EL (cell line): ENCODE measurements at places on chromosomes 12 and 14.

DNA sequence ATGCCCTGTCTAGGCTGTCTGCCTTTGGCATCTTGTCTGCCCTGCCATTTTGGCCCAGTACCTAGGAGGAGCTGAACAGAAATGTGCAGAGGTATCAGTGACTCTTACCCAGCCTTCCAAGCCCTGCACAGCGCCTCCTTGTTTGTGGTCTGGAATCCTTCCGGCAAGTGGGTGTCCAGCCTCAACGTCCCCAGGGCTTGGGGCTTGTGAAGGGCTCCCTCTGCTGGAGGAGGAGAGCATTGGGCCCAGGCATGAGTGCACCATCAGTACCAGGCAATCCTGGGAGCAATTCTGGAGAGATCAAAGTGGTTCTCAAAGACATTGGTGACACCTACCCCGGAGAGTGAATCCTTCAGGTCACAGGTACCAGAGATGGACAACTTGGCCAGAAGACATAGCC, 2.4 kb upstream of the TCL1B start:
- peak; percentile 9 for DNase-seq

GRCh38 chr14:103531421-103532215, 2.6 kb downstream of the TRMT61A start:
- DNase-seq: no peak

- DNase-seq: no peak
These were observed 7.6 kb downstream of the TEDC1 start for GRCh38 chr14:105498430-105499255.

GRCh38 chr14:37994846-37995372, 212.8 kb upstream of the SSTR1 start:
- no peak for DNase-seq

DNA sequence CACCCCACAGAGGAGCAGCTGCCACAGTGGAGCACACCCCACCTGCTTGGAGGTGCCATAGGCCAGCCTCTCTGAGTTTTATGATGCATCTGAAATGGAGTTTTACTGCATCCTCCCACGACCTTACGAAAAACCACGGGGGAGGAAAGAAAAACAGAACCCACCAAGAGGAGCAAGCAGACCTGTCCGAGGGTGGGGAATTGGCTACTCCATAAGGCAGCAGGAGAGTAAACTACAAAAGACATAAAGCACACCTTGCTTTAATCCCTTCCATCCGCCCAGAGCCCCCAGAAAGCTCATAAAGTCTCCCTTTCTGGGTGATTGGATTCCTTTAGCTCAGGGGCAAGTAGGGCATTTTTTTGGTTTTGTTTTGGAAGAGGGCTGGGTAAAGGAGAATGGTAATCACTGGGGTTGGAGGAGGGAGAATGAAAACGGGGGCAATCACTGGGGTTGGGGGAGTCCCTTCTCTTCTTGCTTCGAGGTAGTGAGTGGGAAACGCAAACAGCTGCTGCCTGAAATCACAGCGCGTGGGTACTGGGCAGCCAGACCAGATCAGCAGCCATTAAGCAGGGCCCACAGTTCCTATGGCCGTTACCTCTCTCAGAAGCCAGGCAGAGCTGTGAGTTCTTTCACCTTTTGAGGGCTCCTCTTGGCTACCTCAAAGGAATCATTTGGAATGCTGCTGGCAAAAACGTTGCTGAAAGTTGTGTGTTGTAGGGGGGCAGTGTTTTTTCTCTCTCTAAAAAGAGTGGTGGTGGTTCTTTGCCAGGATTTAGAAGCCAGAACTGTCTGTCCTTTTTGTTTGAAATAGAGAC, 433.6 kb downstream of the ZFP36L1 start:
- no peak for DNase-seq

- DNase-seq: no peak
These were observed 85.7 kb downstream of the KIF26A start for GRCh38 chr14:104224131-104224505.

- DNase-seq: peak; percentile 99
These were observed at the start of gene GPHN for GRCh38 chr14:66507722-66508546. TSS of gene GPHN (plus strand) at chr14:66508147.

DNA sequence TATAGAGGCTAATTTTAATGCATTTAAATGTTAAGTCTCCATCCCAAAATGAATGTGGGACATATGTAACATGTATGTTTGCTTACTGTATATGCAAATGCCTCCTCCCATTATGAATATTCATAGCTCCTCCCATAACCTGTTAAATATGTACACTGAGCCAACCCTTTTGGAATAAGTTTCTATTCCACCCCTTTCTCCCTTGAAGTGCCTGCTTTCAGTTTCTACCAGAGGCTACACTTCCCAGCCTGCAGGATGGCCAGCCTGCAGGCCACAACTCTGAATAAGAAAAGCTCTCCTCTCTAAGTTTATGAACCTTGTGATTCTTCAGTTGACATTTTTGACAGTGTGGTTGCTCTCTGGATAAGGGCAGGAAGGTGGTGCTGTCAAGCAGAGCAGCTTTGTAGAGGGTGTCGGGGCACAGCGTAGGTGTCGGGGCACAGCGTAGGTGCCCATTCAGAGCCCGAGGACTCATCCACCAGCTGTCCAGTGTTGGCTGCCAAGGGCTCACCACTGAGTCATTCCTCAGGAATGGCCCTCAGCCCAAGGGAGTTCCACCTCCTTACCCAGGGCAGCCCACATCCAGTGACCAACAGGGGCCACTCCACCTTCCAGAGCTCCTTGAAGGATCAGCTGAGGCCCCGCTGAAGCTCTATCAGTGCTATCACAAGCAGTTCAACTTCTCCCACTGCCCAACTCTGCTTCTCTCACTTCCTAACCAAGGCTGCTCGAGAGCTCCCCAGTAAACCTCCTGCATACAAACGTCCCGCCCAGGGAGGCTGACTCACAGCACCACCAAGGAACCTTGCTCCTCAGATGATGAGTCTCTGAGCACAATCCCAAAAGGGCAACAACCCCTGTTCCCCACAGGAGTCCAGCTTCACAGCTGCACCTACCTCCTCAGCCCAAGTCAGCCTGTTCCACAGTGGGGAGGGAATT, 31.4 kb downstream of the VWF start:
- peak; percentile 96 for DNase-seq

- DNase-seq: no peak
These were observed 43.9 kb upstream of the ATP23 start for GRCh38 chr12:57897286-57897974.

DNA sequence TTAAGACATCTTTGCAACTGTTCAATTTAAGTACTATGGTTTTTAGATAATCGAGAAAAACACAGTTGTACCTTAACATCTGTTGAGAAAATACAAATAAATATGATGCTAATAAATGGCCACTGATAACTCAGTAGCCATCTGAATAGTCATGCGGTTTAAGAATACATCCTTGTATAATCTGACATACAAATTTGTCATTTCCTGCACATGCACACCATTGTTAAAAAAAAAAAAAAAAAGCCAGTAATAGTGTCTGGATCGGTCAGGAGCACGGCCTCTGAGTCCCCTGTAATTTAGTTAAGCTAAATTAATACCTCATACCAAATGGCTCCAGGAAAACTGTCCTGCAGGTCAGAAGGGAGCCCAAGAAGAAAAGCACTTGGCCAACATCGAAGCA, 16.8 kb downstream of the RFC5 start:
- peak; percentile 23 for DNase-seq

GRCh38 chr12:69329669-69330428, 18.3 kb upstream of the LYZ start:
- DNase-seq: no peak

DNA sequence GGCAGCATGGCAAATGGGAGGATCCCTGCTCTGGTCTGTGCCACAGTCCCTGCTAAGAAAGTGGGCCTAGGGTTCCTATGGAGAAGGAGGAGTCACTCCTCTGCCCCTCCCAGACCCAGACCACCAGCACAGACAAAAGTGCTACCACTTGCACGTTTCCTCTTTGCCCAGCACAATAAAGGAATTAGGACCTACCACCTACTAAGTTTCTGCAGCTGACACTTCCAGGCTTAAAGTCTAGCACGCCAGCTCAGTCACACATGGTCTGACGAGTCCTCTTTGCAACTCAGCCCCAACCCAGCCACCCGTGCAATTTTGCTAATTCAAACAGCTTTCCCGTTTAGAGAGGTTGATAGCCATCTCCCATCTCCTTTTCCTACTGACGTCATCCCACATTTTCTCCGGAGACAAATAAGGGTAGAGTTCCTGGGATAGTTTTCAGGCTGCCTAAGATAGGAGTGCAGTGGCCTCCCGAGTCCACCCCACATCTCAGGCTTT, 66.2 kb upstream of the PTGR2 start:
- peak; percentile 94 for DNase-seq

- no peak for DNase-seq
These were observed 141.7 kb upstream of the DAAM1 start for GRCh38 chr14:59046746-59047145.

GRCh38 chr12:26642361-26642760, 190.6 kb downstream of the ITPR2 start:
- no peak for DNase-seq

- no peak for DNase-seq
These were observed 93.3 kb downstream of the ATP23 start for GRCh38 chr12:58034712-58035111.

- no peak for DNase-seq
These were observed 125.5 kb downstream of the DAAM1 start for GRCh38 chr14:59313658-59314608.

GRCh38 chr14:33432407-33433023, 493.8 kb downstream of the NPAS3 start:
- peak; percentile 18 for DNase-seq

DNA sequence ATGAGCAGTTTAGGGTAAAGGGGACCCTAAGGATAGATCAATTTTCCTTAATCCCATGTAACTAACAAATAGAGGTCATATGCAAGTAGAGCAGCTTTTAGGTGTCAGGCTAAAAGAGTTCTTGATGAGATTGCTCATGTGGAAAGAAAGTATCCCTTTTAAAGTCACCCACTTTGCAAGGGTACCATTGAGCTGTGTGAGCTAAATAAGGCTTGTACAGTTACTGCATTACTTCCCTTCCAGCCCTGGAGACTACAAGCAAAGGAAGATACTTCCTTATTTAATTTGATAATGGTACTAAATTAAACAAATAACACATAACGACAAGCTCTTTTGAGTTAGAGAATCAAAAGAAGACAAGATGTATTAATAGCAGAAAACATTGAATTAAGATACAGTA, 191.7 kb downstream of the TMX1 start:
- DNase-seq: no peak

DNA sequence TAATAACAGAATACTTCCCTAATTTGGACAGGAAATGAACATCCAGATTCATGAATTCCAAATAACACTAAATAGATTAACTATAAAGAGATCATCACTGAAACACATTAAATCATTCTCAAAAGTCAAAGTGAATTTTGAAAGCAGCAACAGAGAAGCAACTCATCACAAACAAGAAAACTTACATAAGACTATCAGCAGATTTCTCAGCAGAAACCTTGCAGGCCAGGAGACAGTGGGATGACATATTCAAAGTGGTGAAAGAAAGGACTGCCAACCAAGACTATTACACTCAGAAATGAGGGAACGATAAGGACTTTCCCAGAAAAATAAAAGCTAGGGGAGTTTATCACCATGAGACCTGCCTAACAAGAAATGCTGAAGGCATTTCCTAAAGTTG, 70.8 kb downstream of the ITPR2 start:
- DNase-seq: no peak

DNA sequence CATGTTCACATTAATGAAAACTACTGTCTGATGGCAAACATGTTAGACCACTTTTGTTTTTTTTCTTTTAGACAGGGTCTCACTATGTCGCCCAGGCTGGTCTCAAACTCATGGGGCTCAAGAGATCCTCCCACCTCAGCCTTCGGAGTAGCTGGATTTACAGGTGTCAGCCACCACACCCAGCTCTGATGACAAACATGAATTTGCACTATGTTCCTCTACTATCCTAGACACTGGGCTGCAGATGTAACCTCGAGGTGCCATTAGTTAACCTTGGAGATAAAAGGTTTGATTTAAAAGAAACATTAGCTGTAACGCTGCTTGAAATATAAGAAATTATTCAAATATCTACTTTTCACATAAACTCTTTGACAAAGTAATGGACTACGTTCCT, 8.1 kb downstream of the VPS37B start:
- DNase-seq: no peak

DNA sequence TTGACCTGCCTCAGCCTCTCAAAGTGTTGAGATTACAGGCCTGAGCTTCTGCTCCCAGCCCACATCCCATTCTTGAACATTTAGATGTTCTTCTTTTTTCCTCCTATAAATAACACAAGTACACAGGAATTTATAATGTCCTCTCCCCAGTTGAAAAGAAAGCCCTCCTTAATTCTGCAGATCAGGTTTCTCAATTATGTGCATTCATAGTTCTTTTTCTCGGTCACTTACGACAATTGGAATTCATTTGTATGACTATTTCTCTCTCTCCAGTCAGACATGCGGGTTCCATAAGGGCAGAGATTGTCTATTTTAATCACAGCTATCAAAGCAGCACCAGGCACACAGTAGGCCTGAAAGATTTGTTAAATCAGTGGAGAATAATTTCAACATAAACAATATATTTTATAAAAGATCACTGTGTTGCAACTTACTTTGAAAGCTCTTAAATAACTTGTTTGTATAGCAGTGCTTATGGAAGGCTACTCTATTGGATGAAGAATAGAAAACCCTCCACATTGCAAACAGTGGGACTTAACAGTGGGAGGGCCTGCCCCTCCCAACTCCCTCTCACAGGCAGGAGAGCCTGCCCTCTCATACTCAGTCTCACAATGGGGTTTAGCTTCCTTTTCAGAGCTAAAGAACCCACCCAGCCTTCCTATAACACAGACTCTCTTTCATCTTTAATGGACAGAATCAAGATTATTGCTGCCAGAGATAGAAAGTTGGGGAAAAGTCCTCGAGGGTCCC, 84.1 kb upstream of the TRAF3 start:
- no peak for DNase-seq

DNA sequence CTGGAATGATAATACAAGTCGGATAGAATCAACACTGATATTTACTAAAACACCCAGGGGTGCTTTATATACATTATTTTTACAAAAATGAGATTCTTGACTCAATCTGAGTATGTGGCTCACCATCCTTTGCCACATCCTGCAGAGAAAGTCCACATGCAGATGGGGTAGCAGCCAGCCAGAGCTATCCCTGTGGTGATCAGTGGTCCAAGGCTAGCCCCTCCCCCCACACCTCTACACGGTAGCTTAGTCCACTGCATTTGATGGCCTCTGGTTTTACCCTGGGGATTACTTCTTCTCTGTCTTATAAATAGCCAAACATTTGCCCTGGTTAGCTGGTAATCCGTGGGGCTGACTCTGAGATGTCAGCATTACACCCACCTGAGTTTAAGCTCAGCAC, 28.1 kb upstream of the TTC7B start:
- no peak for DNase-seq
